ENCODE measurements at places on chromosomes 12 and 14.

- peak; percentile 58 for DNase-seq
These were observed 2.2 kb downstream of the ASIC1 start for GRCh38 chr12:50059440-50060119.

DNA sequence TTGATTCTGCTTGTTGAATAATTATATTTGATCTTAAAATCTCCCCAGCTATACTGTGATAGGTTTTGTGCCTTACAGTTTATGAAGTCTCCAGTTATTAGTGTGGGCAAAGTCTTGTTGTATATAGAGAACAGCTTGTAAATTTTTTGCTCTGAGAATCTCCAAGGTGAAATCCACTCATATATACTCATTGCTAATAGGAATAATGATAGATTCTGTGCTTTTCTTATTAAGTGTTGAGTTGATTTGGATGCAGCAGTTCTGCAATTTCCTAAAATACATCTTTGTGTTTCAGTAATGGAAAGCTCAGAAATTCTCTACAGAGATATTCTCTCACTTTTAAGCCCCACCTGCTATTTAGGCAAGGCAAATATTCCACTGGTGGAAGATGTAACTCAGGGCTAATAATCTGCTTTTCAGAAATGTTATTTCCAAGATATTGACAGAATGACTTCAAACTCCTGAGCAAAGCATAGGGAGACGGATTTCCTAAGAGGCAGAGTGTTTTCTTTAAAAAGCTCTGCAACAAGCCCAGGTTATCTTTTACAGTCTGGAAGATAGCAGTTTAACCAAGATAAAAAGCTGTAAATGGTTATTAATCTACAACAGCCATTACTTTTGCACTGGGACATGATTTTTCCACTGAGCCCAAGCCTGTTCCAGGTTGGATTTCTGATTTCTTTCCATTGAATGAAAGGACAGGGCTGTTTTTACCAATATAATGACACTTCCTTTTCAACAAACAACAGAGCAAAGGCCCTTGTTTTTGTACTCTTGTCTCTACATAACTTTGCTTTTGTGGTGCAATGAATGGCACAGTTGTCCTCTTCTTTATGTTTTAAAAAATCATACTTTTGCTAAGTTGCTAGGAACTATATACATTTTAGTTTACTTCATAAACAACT is 239.9 kb upstream of the ATP2B1 start:
- DNase-seq: no peak

GRCh38 chr12:55974308-55974730 is 441 bp downstream of the RAB5B start:
- peak; percentile 43 for DNase-seq

GRCh38 chr14:86321151-86321550 is 791.2 kb downstream of the FLRT2 start:
- DNase-seq: no peak

GRCh38 chr12:94203796-94204195 is 55.4 kb downstream of the PLXNC1 start:
- no peak for DNase-seq
